ENCODE measurements at places on chromosomes 7 and 10. TPM values are rescaled to one million over a fixed set of nuclear protein-coding genes. Genes with fewer than 3 reads are reported as not detected.

The TMUB1 gene
- total RNA-seq, result 63.4 TPM

DNA sequence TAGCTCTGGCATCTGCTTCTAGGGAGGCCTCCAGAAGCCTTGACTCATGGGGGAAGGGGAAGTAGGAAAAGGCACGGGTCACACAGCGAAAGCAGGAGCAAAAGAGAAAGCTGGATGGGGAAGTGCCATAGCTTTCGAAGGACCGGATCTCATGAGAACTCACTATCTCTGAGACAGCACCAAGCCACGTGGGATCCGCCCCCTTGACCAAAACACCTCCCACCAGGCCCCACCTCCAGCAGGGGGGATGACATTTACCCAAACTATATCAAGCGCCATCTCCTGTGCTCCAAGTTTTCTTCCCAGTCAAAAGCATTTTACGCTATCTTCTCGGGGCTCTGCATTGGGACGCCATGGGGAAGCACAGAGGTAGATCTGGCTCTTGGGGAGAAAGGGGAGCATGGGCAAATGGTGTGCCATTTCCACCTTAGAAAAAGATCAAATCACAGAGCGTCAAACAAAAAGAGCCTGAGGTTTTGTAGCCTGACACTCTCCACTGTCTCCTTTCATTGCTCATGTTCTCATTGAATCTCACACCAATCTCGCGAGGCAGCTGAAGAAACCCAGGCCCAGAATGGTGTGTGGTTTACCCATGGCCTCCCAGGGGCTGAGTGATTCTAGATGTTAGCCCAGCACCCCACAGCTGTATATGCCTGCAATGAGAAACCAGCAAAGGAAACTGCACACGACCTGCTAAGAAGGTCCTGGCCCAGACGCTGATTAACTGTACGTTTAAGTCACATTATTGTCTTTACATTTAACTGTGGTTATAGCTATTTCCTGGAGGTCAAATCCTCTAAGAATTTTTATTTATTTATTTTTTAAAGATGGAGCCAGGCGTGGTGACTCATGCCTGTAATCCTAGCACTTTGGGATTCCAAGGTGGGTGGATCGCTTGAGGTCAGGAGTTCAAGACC, 8.1 kb upstream of the OLAH start:
- DNase-seq, result no peak

DNA sequence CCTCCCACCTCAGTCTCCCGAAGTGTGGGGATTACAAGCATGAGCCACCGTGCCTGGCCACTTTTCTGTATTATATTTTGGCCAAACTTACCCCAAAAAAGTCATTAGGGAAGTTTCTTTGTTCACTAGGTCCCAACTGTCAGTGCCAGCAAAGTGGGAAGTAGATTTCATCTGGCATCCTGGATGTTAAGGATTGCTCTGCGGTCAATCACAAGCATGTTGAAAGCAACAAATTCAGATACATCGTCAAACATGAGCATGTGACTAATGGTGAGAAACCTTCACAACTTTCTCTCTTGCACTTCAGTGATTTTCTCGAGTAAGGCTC, 14.3 kb upstream of the LRRC17 start:
- no peak for DNase-seq

GRCh38 chr10:128630787-128631252, 504.6 kb upstream of the MKI67 start:
- DNase-seq, result no peak

- no peak for DNase-seq
These were observed 41.3 kb downstream of the CUX1 start for GRCh38 chr7:101858437-101859385.

- no peak for DNase-seq
These were observed 74.4 kb upstream of the EFCAB10 start for GRCh38 chr7:105655500-105656380.

DNA sequence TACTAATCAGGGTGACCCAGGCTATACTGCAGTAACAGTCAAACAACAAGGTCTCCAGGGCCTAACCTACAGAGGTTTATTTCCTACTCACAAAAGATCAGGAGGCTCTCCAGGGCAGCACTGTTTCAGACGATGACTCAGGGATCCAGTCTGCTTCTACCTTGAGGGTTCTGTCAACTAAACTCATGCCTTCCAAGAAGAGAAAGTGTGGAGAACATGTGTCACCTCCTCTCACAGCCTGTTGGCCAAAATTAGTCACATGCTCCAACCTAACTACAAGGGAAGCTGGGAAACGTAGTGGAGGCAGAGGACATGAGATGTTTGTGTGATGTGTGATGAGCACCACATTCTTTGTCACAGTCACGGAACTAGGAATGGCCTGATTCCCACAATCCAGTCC, 14.7 kb upstream of the INA start:
- no peak for DNase-seq

- DNase-seq, result no peak
These were observed 2.3 kb upstream of the PAPSS2 start for GRCh38 chr10:87657371-87657770.

- no peak for DNase-seq
These were observed 238.7 kb upstream of the PRSS58 start for GRCh38 chr7:142496545-142496991.

DNA sequence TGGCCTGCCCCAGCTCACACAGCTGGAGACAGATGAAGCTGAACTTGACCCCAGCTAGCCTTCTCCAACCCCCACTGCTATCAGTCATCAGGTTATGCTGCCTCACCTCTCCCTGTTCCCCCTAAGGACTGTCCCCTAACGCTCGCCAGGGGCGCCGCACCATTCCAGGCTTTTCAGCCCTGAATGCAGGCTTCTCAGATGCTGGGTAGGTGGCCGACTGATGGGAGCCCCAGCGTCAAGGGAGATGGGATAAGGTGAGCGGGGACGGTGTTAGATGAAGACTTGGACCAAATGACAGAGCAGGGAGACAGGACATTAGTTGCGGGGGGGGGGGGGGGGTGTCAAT, 15.8 kb upstream of the OPALIN start:
- DNase-seq, result no peak

The MSMB gene
- total RNA-seq, result not detected

The IL2RA gene
- total RNA-seq, result 1,254 TPM

- DNase-seq, result no peak
These were observed 41.3 kb upstream of the UCN3 start for GRCh38 chr10:5323446-5323845.

DNA sequence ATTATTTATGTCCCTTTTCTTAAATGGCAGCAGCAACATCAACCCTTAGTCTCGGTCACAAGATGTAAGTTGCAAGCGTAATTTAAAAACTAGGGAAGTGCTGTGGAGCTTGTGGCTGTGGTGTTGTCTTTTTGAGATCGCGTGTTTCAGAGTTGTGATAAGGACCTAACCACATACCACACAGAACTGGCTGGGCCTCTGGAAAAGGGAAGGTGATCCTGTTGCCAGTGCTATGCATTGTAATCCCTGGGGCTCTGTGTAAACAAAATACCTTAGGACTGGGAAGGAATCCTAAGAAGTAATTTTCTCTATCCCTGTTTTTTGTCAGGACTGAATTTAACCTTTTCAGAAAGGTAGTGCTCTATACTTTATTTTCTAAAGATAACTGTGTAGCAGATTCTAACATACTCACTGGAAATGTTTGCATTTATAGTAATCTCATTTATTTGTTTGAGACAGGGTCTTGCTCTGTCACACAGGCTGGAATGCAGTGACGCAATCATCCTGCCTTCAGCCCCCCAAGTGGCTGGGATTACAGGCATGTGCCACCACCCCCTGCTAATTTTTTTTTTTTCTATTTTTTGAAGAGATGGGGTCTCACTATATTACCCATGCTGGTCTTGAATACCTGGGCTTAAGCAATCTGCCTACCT, 60.4 kb downstream of the INPP5F start:
- DNase-seq, result no peak

The ELOVL3 gene
- total RNA-seq, result not detected

DNA sequence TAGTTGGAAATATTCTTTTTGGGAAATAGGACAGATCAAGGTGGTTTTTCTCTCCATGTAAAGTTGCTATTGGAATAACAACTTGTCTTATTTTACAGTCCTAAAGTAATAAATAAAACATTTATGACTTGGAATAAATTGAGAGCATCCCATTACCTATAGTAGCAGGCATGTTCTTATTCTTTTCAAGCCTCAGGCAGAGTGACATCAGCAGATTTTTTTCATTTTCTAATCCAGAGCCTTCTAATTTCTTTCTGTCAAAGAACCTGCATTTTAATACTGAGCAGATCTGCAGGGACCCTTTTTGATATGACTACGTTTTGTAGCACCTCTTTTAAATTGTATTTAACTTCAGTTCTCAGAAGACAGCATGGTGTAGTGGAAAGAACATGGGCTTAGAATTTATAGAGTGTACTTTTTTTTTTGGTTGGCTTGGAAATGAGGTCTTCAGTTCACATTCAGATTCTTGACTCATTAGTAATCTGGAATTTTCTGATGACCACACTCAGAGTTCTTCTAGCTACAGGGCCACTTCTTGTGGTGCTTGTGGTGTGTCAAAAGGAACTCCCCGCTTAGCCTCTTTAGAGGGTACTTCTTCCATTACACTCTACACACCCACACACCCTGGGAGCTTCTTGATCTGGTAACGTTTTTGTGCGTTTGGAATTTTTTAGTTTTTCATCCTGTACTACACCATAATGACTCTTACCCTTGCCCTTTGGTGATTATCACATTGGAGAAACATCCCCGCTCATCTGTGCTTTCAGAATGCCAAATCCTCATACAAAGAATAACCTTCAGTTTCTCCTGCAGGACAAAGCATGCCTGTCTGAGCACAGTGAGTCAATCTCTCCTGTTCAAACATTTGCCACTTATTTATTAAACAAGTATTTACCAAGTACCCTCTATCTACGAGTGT, 34.6 kb downstream of the AGK start:
- DNase-seq, result no peak

DNA sequence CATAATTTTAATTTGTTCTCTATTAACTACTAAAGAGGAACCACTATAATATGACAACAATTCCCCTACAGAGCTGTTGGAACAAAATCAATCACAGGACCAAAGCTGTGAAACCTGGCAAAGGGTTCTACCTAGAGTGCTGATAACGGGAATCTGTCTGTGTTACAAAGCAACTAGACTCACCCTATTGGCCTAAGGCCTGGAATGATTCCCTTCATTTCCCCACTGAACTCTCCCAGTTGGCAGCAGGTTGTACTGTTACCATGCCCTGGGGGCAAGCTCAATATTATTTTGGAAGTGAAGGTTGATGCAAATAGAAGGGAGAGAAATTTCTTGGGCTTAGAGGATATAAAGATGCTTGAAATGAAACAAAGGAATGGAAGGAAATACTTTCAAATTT, 81.8 kb downstream of the SEMA3A start:
- no peak for DNase-seq

GRCh38 chr7:32533276-32534029, 38.2 kb downstream of the AVL9 start:
- DNase-seq, result no peak

GRCh38 chr10:129320340-129320739, 146.7 kb upstream of the MGMT start:
- no peak for DNase-seq

The GTF2IRD1 gene
- total RNA-seq, result 0.96 TPM
